ENCODE measurements at places on chromosomes 6 and 20. TPM values are rescaled to one million over a fixed set of nuclear protein-coding genes. Genes with fewer than 3 reads are reported as not detected.
A peak's percentile ranks its signal among the peaks of the same experiment; 100 is the strongest.

DNA sequence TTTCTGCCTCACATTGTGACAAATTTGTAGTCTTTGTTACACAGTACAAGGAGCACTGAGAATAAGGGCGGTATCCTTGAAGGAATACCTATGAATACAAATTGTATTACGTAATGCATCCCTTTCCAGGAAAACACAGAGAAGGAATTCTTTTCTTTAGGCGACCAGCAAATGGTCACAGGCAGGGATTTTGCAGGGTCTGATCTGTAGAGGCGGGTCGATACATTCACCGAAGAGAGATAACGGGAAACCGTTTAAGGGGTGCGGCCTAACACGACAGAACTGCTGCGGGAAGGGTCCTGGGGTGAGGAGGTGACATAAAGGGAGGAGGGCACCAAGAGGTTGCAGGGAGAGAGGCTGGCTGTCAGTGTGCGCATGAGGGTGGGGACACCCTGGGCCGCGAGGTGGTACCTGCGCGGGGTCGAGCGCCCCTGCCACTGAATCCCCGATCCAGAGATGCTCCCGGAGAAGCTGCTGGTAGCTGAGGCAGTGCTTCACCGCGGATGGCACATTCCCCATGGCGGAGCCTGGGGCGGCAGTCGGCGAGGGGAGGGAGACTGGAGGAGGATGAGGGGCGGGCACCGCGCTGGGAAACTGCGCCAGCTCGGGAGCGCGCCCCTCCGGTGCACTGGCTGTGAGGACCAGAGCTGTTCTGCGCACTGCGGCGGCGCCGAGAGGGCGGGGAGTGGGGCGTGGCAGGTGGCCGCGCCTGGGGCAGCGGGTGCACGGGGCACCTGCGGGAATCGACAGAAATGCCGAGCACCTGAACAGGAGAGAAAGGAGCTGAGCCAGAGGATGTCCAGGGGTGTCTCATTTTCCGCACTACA is at the start of gene HMGCLL1:
Gene HMGCLL1 (minus strand): TSS at position 656 of the 827 bp plus-strand sequence. CDS start 137 bp downstream, at position 519.
- H3K4me3 ChIP-seq = peak within 1 kb of the TSS; percentile 57
- peak; percentile 74 for DNase-seq
- H3K36me3 ChIP-seq = no peaks in the 10 kb centered on the region
- no peaks in the 10 kb centered on the region for H3K27me3 ChIP-seq
- peak within 1 kb of the TSS; percentile 72 for H3K27ac ChIP-seq

Gene NR2E1
- not detected for polyA plus RNA-seq

DNA sequence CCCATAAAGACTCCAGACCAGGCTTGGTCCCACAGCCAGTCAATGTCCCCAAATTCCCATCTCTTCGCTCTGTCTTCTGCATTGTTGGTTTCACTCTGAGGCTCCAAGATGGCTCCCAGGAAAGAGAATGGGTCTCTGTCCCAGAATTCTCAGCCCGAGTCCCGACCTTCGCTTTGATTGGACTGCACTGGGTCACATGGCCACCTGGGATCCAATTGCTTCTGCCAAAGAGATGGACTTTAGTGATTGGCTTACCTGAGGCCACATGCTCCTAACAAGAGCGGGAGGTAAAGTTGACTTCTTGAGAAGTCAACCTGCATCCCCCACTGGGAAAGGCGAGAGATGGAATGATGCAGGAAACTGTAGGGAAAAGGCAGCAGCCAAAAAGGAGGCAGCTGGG is 104.7 kb upstream of the PMEPA1 start:
- H3K36me3 ChIP-seq = no peaks in the 10 kb centered on the region
- DNase-seq = no peak
- peaks cover 8% of the 10 kb centered on the region for H3K27me3 ChIP-seq
- H3K4me3 ChIP-seq = no peak overlapping the region

DNA sequence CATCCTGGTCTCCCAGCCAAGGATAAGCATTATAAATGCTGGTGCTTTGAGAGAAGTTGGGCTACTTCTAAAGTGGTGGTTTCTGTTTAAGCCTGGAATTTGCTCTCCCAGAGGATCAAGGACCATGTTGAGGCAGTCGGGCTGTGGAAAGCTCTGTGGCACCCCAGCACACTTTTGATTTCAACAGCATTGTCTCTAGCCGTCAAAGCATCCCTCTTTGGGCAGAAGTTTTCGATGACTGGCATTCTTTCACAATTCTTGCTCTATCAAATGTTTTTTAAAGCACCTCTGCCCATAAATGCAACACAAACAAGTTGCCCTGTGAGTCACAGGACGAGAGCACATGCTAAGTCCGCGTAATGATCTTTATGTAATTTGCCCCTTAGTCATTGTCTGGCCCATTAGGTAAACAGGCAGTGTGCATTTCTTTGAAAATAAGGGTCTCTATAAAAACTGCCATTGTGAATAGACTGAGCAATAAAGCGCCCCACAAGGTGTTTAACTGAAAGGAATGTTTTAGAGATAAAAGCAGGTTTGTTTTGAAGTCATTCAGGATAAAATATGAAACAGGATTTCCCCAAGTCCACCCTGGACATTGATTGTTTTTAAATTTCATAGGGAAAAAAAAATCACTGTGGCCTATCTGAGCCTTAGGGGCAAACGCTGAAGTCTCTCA is 44.7 kb upstream of the FOXQ1 start:
- no peak for DNase-seq
- no peak overlapping the region for H3K4me3 ChIP-seq
- no peak overlapping the region for H3K27ac ChIP-seq
- H3K36me3 ChIP-seq = no peaks in the 10 kb centered on the region
- no peaks in the 10 kb centered on the region for H3K4me1 ChIP-seq

Gene RBM24
- 222 TPM for polyA plus RNA-seq

- H3K27ac ChIP-seq = no peak overlapping the region
- peaks cover 2% of the 10 kb centered on the region for H3K27me3 ChIP-seq
- no peak overlapping the region for H3K4me3 ChIP-seq
- no peaks in the 10 kb centered on the region for H3K36me3 ChIP-seq
Observed at GRCh38 chr6:39214846-39215639, 14.2 kb downstream of the KCNK5 start.

GRCh38 chr6:135179920-135180541 is 1.1 kb upstream of the MYB start:
- DNase-seq = no peak
- peaks cover 35% of the 10 kb centered on the region for H3K27me3 ChIP-seq
- no peak overlapping the region for H3K4me3 ChIP-seq
- H3K27ac ChIP-seq = no peak overlapping the region

DNA sequence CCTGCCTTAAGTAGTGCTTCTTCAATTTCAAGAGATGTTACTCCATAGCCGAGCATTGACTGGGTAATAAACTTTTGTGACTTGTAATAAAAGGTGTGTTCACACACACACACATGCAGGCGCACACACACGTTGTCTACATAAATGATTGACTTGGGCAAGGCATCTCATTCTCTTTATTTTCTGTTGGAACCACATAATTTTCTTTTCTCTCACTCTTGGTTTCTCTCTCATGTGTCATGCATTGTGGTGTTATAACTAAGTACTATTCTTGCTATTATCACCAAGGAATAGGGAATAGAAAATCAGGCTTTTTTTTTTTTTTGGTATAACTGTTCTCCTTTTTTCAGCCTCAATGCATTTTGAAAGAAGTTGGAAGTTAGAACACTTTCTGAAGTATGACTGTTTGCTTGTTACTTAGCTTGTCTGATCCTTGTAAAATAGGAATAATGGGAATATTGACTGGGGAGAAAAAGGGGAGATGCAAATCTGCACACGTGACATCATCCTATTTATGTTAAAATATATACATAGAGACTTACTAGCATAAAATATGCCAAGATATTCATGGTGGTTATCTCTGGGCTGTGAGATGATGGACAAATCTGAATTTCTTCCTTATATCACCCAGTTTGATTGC is 26.1 kb upstream of the CD83 start:
- H3K27me3 ChIP-seq = no peaks in the 10 kb centered on the region
- H3K27ac ChIP-seq = no peak overlapping the region
- no peak for DNase-seq
- H3K36me3 ChIP-seq = no peaks in the 10 kb centered on the region
- H3K4me3 ChIP-seq = no peak overlapping the region

GRCh38 chr6:143441010-143441409 is 9.5 kb downstream of the ADAT2 start:
- no peak overlapping the region for H3K27ac ChIP-seq
- DNase-seq = no peak
- H3K4me1 ChIP-seq = no peaks in the 10 kb centered on the region
- peaks cover 14% of the 10 kb centered on the region for H3K36me3 ChIP-seq
- no peak overlapping the region for H3K4me3 ChIP-seq

DNA sequence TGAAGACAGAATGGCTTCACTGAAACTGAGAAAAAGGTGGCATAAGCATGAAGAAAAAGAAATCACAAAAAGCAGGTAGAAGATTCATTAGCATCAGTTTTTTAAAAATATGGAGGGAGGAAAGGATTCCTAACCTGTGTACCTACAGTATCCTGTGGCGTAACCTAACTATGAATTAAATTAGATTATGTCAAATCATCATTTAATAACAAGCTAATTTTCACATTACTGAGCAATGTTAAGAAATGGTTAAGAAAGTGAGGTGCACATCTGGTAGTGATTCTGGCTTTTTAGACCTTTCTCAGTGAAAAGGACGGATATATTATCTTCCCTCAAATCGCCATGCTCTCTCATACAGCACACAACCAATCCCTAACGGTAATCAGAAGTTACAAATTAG is 12.5 kb downstream of the CD164 start:
- H3K4me3 ChIP-seq = no peak overlapping the region
- H3K4me1 ChIP-seq = no peaks in the 10 kb centered on the region
- peaks cover 27% of the 10 kb centered on the region for H3K36me3 ChIP-seq
- H3K27me3 ChIP-seq = no peaks in the 10 kb centered on the region
- H3K27ac ChIP-seq = no peak overlapping the region

DNA sequence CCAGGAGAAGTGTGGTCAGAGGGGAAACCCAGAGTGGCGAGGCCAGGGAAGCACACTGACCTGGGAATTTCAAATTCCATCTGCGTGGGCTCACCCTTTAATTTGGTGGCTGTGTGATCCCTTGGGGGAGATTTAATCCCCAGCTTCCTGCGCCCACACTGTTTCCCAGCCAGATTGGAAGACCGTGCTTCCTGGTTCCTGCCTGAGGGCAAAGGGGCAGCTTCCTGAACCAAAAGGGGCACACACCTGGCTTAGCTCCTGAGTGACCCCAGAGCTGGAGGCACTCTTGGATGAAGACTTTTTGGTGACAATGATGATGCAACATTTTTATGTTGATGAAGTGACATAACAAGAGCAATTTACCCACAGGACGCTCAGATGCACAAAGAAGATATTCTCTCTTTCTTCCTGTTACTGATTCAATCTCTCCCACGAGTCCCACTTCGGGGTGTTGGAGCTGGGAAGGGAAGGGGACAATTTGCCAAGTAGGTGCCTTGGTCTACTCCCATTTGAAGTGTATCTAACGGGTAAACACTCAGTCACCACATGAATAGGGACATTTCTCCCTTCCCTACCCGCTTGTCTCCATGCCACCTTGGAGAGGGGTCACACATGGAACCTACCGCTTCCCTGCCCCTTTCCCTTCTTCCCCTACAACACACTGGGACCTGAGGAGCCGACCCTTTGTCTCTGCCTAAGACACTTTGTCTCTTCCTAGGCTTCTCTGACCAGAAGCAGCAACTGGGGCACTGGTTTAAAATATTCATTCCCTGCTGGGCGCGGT is 28.6 kb upstream of the CDKN1A start:
- peaks cover 2% of the 10 kb centered on the region for H3K27me3 ChIP-seq
- H3K36me3 ChIP-seq = no peaks in the 10 kb centered on the region
- DNase-seq = no peak
- H3K4me3 ChIP-seq = no peak overlapping the region

GRCh38 chr20:21357844-21358243 is 39.5 kb downstream of the NKX2-4 start:
- H3K36me3 ChIP-seq = peaks cover 25% of the 10 kb centered on the region
- H3K4me3 ChIP-seq = no peak overlapping the region
- no peaks in the 10 kb centered on the region for H3K27me3 ChIP-seq

Gene OR12D1
- polyA plus RNA-seq = not detected

Gene BPIFA1
- not detected for polyA plus RNA-seq

DNA sequence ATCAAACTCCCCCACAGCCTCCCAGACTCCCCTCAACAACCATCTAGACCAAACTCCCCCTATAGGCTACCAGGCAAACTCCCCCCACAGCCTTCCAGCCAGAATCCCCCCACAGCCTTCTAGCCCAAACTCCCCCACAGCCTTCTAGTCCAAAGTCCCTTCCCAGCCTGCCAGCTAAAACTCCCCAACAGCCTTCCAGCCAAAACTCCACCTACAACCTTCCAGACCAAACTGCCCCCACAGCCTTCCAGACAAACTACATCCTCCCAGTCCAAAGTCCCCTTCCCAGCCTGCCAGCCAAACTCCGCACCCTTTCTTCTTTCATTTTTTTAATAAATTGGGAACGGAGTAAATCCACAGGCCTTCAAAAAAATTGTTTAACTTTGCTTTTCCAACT is 37.4 kb upstream of the SYNDIG1 start:
- H3K27me3 ChIP-seq = peaks cover 3% of the 10 kb centered on the region
- H3K4me1 ChIP-seq = peaks cover 6% of the 10 kb centered on the region
- no peak overlapping the region for H3K27ac ChIP-seq
- DNase-seq = peak; percentile 32

- no peak overlapping the region for H3K27ac ChIP-seq
- H3K36me3 ChIP-seq = no peaks in the 10 kb centered on the region
- no peak for DNase-seq
- H3K27me3 ChIP-seq = peaks cover 2% of the 10 kb centered on the region
- peaks cover 6% of the 10 kb centered on the region for H3K4me1 ChIP-seq
- H3K4me3 ChIP-seq = no peak overlapping the region
Observed at GRCh38 chr6:37585523-37585905, 85.8 kb upstream of the CCDC167 start.

Gene TCP11
- 0.14 TPM for polyA plus RNA-seq

- H3K27me3 ChIP-seq = no peaks in the 10 kb centered on the region
- H3K4me3 ChIP-seq = peak overlapping the region; percentile 89
- peaks cover 3% of the 10 kb centered on the region for H3K36me3 ChIP-seq
- H3K4me1 ChIP-seq = peaks cover 11% of the 10 kb centered on the region
Observed at GRCh38 chr6:41073968-41074691, 1.4 kb downstream of the NFYA start.

DNA sequence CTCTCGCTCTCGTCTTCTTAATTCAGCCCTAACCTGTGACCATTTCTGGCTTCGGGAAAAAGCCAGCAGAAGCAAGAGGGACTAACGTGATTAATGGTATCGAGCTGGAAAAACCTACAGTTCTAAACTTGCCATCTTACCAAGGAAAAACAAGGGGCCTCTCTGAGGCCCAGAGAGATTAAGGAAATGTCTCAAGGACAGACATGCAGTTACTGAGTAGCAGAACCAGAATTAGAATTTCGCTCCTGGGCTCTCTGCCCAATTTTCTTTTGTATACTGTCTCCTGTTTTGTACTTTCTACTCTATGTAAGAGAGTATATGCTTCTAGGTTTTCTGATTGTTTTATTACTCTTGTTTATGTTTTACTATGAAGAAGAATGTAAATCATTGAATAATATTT is 67.8 kb upstream of the LTV1 start:
- H3K4me3 ChIP-seq = no peak overlapping the region
- no peak overlapping the region for H3K27ac ChIP-seq
- H3K4me1 ChIP-seq = peaks cover 26% of the 10 kb centered on the region
- no peaks in the 10 kb centered on the region for H3K27me3 ChIP-seq
- H3K36me3 ChIP-seq = peaks cover 44% of the 10 kb centered on the region

All from muscle of leg (tissue), 16 donors.